BJ (cell line): ENCODE measurements at places on chromosomes 4 and X. TPM values are rescaled to one million over a fixed set of nuclear protein-coding genes. Genes with fewer than 3 reads are reported as not detected.

DNA sequence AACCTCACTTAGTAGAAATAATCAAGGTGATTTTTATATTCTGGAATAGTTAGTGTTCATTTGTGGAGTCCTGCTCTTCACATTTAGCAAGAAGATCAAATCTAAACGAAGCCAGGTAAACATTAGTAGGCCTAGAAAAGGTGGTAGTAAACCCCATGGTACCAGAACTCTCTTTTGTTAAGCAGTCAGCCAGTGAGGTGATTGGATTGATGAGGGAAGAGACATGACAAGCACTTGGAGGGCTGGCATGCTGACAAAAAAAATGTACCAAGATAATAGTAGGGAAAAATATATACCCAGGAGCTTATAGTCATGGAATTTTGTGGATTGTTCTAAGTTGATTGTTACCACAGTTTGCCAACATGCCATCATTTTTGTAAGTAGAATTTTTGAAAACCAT lies 163.8 kb downstream of the BANK1 start:
- no peak for DNase-seq

The DSPP gene
- not detected in 2 replicates for polyA plus RNA-seq

The OPN1LW gene
- not detected in 2 replicates for polyA plus RNA-seq

The COL4A6 gene
- polyA plus RNA-seq = 0.05 and 0.09 TPM in 2 replicates

DNA sequence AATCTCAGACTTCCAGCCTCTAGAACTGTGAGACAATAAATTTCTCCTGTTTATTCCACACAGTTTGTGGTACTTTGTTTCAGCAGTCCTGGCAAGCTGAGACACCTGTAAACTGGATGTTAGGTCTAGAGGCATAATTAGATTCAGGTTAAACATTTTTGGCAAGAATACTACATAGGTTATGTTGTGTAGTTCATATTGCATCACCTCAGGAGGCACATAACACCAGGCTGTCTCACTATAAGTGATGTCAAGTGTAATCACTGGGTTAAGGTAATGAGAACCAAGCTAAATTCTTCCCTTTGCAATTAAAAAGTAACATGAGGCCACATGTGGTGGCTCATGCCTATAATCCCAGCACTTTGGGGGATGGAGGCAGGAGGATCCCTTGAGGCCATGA lies 214.2 kb downstream of the ZNF674 start:
- no peak for DNase-seq

GRCh38 chrX:38774249-38774648 lies 27.0 kb upstream of the MID1IP1 start:
- DNase-seq = no peak

DNA sequence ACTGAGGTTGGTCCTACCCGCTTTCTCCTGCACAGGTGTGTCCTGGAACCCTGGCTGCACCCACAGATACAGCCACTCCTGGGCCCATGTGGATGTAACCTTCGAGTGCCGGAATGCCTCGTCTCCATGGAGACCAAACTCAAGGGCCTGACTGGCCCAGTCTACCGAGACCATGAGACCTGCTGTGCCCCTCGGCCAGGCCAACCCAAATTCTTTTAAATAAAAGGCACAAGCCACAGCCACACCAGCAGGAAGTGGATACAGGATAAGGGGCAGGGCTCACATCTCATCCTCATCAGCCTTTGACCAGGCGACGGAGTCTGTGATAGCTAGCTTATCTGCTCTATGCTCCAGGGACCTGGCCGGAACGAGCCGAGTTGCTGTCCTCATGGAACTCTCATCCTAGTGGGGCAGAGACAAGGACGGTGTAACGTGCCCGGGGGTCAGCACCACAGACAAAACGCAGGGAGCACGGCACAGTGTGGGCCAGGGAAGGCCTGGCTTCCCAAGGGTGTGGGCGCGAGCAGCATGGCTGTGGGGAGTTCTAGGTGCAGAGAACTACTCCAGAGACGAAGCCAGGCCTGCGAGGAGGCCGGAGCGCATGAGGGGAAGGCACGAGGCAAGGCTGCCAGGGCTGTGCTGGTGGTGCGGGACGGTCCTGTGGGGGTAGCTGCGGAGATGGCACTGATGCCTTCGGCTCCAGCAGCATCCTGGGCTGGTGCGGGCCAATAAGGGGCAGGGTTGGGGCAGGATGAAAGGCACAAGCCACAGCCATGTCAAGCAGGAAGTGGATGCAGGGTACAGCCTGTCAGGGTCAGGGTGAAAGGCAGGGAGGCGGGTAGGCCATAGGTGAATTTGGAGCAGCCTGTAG lies 22.7 kb downstream of the NOP14 start:
- DNase-seq = no peak

GRCh38 chr4:57100979-57101651 lies 9.1 kb downstream of the IGFBP7 start:
- DNase-seq = no peak

The ZCCHC18 gene
- 1.5 and 3.2 TPM in 2 replicates for polyA plus RNA-seq

DNA sequence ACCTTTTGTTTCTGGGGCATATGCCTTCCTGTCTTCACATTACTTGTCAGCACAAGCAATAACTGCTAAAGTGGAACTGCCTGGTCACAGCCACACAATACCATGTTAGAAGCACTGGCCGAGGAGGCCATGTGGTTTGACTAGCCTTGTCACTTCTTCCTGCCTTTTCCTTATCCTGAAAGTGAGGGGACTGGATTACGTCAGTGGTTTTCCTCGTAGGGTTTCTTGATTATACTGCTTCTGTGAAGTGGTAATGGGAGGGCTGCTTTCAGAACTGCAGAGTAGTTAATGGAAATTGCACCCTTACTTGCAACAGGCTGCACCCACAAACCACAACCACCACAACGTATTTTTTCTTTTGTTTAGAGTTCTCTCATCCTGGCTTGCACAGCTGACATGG lies 26.6 kb downstream of the ZRSR2 start:
- DNase-seq = no peak

The GAGE12F gene
- polyA plus RNA-seq = not detected in 2 replicates
